ENCODE measurements at places on chromosomes 7 and 10.

DNA sequence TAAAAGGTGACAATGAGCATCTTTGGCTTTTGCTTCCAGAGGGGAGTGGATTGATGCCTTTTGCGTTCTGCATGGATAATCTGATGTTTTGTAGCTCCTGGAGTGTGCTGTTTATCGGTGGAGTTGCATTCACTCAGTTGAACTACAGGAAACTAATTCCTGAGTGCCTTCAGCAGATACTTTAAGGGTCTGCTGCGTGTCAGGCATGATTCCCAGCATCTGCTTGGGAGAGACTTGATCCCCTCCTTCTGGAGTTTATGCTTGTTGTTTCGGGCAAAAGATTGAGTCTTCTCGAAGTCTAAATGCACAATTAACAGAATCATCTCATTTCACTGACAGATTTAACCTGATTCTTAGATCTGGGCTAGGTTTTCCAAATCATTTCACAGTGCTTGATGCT lies 46.2 kb downstream of the CELF2 start:
- DNase-seq = no peak

DNA sequence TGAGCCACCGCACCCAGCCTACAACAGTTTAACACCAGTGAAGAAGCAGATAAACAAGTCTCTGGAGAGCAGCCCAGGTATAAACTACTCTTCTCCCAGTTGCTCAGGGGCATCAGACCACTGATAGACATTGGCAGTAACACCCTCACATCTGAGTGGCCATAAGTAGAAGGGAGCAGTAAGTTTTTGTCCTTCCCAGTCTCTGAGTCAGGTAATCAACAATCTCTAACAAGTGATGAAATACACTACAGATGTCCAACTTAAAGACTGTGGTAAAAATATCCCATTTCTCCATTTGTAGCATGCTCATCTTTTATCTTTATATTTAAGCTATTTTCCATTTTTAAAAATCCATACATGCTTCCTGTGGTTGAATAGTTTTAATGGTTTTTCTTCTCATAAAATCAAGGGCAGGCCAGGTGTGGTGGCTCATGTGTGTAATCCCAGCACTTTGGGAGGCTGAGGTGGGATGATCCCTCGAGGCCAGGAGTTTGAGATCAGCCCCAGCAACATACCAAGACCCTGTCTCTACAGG lies 78.6 kb downstream of the GSAP start:
- DNase-seq = no peak

GRCh38 chr7:22791204-22792158 lies 31.2 kb downstream of the TOMM7 start:
- DNase-seq = no peak

GRCh38 chr7:55344840-55345239 lies 20.3 kb upstream of the LANCL2 start:
- no peak for DNase-seq

DNA sequence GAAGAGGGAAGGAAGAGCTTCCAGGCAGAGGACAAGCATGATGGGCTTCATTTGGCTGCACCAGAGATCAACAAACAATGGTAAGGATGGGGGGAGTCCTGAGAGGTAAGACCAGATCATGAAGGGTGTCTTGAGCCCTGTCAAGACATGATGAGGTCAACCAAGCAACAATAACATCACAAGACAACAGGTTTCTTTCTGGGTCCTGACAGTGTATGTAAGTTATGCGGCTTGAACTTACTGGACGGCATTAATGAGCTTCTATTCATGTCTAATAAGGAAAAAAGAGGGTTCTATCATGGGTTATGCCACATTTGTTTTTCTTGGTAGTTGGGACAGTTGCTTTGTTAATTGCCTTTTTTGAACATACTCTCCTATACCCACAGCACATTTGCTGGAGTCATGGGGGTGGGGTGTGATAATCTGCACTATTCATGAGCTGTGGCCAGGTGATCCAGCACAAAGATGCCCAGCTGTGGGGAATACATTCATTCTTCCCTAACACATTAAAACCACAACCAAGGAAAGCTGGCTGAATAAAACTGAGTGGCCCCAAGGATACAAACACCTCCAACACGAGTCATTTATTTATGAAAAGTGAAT lies 168.8 kb upstream of the KLF14 start:
- no peak for DNase-seq

GRCh38 chr10:8485032-8485431 lies 430.5 kb downstream of the GATA3 start:
- no peak for DNase-seq

- DNase-seq = no peak
These were observed 52.6 kb downstream of the TBATA start for GRCh38 chr10:70732569-70732968.

DNA sequence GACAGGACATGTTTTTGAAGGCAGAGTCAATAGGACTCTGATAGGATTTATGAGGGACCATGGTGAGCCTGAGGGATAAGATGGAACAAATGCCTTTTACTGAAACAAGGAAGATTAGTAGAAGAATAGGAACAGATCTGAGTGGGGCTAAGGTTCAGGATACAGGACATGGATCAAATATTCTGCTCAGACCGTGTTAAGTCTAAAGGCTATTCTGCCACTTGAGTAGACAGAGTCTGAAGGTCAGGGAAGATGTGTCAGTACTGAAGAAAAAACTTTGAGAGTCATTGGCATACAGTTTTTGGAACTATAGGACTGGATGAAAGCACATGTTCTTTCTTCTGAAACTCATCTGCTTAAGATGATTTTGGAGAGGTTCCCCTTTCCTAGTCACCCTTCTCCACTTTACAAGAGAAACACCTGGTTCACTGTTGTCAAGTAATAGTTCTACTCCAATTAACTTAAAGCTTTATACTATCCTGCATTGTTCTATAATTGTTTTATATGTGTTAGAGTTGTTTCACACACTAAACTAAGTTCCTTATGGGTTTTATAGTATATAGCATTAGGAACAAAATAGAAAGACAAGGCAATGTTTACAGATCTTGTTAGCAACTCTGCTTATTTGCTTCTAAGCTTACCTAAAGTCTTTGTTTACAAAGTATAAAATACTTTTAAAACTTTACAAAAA lies 43.4 kb downstream of the WASL start:
- DNase-seq = no peak

DNA sequence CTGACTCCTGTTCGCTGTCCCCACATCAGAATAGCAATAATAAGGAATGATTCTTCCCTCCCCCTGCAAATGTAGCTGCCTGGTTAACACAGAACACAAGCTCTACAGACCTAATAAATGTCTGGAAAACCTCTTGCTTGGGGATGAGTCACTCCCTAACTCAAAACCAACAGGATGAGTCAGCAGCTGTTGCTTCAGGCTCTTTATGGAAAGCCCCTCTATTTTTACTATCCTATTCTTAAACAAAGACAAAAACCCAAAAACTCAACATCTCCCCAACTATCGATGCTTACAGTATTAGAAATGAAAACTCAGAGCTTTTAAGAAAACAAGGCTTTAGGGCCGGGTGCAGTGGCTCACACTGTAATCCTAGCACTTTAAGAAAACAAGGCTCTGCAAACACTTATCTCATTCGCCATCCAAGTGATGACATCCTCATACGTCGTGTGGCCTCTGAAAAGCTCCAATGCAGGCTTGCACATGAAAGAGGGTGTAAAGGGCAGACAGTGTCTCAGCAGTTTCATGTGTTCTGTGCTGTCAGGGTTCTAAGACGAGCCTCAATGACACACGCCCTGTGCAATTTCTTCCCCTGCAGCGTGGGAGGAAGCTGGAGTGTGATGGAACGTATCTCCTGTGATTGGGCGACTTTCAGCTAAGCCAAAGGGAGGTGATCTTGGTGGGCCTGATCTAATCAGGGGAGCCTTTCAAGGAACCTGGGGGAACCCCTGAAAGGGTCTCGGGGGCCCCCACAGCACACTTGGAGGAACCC lies 70.1 kb downstream of the AMZ1 start:
- DNase-seq = no peak

- DNase-seq = no peak
These were observed 27.2 kb upstream of the NUB1 start for GRCh38 chr7:151314401-151314800.

DNA sequence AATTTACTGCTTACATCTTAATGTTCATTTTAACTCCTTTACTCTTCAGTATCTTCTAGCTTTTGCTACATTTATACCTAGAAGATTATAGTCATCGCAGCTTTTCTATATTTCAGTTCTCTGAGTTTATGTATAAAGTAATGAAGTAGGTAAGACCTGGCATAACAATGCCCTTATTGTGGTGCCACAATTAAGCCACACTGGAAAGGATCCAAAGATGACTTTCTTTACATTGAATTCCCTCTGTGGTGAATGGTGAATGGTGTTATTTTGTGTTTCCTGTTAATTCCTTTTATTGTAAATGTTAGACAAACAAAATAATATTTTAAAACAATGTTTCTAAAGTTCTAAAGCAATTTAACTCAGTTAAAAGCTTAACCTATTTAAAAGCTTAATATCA lies 36.2 kb downstream of the SEMA3D start:
- no peak for DNase-seq

- DNase-seq = no peak
These were observed 80.7 kb upstream of the HDAC9 start for GRCh38 chr7:18414885-18415284.

DNA sequence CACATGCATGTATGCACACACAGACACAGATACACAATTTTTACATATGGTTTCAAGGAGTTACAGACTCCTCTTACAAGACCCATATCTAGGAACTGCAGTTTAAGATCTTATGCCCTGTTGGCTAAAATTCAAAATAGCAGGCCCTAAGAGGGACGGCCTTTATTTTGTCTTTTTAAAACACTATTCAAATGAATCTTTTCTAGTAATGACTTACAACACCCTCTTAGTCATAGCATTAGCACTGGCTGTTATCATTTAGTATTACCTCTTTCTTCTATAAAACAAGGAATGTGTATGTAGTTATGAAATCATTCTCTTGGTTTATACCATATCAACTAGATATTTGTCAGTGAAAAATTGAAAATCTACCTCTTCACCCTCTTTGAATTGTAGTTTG lies 15.3 kb downstream of the PAPSS2 start:
- DNase-seq = no peak

DNA sequence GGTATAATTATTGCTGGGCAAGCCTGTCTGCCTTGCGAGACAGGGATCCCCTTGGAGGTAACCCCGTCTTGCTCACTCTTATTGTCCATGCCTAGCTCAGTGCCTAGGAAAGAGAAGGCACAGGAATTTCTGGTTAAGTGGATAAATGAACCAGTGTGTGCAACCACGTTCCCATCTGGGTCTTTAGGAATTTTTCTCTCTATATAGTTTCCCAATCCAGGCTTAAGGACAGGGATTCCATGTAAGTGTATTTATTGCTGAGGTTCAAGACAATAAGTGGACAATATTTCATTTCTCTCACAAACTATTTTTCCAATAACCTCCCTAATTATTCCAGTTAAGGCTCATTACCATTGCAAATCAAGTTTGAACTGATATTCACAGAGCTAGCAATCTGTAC lies 8.9 kb upstream of the ADAM12 start:
- no peak for DNase-seq

DNA sequence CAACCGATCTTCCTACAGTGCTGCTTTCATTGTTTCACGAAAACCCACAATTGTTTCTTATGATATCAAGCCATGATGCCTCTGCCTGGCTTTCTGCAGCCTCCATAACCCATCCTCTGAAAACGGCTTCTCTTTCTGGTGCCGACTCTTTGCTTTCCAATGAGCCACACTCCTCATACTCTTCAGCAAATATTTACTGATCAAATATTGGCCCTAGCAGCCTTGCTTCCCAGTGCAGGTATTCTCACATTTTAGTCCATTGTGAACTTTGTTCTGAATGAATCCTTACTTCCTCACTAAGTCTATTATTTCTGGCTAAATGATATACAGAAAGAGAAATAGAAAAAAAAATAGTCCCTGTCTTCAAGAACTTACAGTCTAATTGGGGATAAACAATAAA lies 35.5 kb downstream of the LAMB1 start:
- DNase-seq = no peak

DNA sequence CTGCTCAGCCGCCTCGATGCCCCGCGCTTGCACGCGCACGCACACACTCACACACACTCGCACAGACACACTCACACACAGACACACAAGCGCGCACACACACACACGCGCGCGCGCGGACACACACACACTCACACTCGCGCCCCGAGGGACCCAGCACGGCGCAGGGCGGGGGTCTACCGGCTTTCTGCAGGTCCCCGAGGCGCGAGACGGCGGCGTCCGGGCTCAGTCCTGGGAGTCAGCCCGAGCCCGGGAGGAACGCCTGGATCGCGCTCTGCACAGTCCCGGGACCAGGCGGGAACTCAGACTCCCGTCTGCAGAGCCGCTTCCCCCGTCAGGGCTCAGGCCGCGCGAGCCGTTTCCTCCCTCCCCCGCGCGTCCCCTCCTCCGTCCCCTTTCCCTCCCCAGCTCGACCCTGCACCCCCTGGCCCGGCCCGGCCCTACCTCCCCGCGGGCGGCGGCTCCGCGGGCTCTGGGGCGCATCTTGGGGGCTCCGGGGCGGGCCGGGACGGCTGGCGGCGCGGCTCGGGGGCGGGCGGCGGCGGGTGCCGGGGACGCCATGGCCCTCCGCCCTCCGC lies 464 bp downstream of the DENND2A start:
- no peak for DNase-seq

DNA sequence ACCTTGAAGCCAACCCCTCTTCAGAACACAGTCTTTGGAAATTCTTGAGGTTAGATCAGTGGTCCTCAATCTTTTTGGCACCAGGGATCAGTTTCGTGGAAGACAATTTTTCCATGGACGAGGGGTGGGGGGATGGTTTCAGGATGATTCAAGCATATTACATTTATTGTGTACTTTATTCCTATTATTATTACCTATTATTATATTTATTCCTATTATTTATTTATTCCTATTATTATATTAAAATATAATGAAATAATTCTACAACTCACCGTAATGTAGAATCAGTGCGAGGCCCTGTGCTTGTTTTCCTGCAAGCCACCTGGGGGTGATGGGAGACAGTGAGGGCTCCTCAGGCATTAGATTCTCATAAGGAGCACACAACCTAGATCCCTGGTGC lies 17.9 kb downstream of the CAMK1D start:
- DNase-seq = no peak

GRCh38 chr10:86169506-86170254 lies 196.9 kb downstream of the GRID1 start:
- DNase-seq = no peak

GRCh38 chr7:116229366-116229765 lies 19.0 kb downstream of the TES start:
- no peak for DNase-seq

- DNase-seq = no peak
These were observed 137.6 kb upstream of the CDK6 start for GRCh38 chr7:92973974-92974373.

DNA sequence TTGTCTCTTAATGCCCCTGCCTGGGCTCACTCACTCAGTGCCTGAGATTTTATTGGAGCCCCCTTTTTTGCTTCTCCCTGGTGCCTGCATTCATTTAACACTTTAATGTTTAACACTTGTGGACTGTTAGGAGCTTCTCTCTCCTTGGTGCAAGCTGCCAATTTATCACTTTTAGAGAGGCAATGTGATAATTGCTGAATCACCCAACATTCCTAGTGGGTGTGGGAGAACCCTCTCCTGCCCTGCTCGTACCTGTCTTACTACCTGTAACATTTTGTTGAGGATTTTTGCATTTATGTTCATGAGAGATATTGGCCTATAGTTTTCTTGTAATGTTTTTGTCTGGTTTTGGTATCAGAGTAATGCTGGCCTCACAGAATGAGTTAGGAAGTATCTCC lies 13.2 kb downstream of the STAM start:
- no peak for DNase-seq
